ENCODE measurements at places on chromosomes 5 and 9. TPM values are rescaled to one million over a fixed set of nuclear protein-coding genes. Genes with fewer than 3 reads are reported as not detected.
A peak's percentile ranks its signal among the peaks of the same experiment; 100 is the strongest.

DNA sequence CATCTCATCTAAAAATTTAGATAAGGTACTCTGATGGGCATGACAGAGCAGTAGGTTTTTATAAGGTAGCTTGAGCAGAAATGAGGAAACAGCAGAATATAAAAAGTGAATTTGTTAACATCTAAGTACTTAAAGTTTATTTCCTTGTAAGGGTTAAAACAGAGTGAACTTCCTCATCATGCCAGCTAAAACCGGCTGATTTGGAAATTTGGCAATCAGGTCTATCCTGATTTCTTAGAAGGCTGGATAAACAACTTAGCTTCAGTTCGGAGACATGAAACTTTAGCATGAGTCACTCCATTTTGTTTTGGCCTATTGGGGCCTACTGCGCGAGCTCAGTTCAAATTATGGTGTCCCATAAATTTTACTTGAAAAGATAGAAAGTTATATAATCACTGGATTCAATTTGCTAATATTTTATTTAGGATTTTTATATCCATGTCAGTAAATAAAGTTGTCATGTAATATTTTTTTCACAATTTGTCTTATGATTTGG, 241.6 kb upstream of the RORB start:
- no peaks in the 10 kb centered on the region for H3K4me1 ChIP-seq
- no peak overlapping the region for H3K4me3 ChIP-seq
- no peaks in the 10 kb centered on the region for H3K36me3 ChIP-seq
- no peak for DNase-seq
- no peak overlapping the region for H3K27ac ChIP-seq
- H3K27me3 ChIP-seq: no peaks in the 10 kb centered on the region

GRCh38 chr9:95415158-95415557, 97.6 kb upstream of the FANCC start:
- H3K4me1 ChIP-seq: no peaks in the 10 kb centered on the region
- no peaks in the 10 kb centered on the region for H3K27me3 ChIP-seq
- no peak overlapping the region for H3K27ac ChIP-seq
- no peaks in the 10 kb centered on the region for H3K36me3 ChIP-seq
- DNase-seq: no peak
- no peak overlapping the region for H3K4me3 ChIP-seq

Gene RANBP17
- total RNA-seq: 15.4 TPM

GRCh38 chr5:72605632-72606031, 98.4 kb upstream of the ZNF366 start:
- no peak overlapping the region for H3K4me3 ChIP-seq
- H3K27ac ChIP-seq: no peak overlapping the region
- H3K36me3 ChIP-seq: no peaks in the 10 kb centered on the region

DNA sequence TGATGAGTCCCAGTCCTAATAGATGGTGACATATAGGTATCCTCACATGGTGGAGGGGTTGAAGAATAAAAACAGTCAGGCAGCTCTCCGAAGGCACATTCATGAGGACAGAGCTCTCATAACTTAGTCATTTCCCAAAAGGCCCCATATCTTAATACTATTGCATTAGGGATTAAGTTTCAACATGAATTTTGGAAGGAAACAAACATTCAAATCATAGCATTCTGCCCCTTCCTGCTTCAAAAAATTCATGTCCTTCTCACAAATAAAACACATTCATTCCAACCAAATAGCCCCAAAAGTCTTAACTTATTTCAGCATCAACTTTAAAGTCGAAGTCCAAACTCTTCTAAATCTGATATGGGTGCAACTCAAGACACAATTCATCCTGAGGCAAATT, 277.2 kb upstream of the NR4A3 start:
- no peak overlapping the region for H3K4me3 ChIP-seq
- no peak for DNase-seq
- no peak overlapping the region for H3K27ac ChIP-seq
- no peaks in the 10 kb centered on the region for H3K4me1 ChIP-seq
- no peaks in the 10 kb centered on the region for H3K27me3 ChIP-seq

DNA sequence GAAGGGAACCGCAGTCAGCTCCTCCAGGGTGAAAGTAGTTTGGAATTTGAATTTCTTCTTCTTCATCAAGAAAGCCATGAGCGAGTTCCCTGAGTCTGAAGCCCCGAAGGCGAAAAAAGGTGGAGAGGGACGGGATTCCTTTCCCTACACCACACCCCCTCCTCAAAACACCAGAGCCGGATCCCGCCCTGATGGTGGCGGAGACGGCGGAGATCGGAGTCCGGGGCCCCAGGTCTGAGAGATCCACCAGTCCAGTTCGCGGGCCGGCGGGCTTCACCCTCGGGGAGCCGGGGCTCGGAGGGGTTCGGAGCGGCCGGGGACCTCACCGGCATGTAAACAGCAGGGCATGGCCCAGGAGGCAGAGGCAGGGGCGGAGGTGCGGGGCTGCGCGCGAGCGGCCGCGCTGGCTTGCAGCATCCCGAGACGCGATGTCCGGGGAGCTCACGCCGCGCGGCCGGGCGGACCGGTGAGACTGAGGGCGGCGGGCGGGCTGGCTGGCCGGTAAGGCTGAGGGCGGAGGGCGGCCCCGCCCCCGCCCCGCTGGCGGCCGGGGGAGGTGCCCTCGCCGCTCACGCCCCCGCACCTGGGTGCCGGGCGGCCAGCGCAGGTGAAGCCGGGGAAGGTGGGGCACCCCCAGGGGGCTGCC, 606 bp downstream of the EEIG1 start:
- no peaks in the 10 kb centered on the region for H3K36me3 ChIP-seq
- peak overlapping the region; percentile 80 for H3K4me3 ChIP-seq
- no peaks in the 10 kb centered on the region for H3K27me3 ChIP-seq

DNA sequence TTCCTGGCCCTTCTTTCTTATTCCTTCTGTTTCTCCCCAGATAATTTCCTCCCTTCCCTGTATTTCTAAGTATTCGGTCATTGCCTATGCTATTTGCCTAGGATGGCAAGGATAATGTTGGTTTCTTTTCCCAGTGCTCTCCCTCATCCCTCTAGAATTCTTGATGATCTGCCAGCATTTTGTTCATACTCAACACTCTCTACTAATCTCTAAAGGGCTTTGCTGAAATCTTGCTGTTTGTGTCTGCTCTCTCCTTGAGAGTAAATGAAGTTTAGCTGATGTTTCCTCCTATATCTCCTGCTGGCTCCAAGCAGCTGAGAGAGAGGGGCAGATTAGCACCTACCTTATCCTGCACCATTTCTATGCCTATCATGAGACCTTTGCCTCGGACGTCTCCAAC, 38.1 kb downstream of the AGXT2 start:
- no peak overlapping the region for H3K4me3 ChIP-seq

GRCh38 chr5:157025093-157025698, 33.7 kb downstream of the HAVCR1 start:
- no peak for DNase-seq
- H3K27me3 ChIP-seq: no peaks in the 10 kb centered on the region
- H3K36me3 ChIP-seq: no peaks in the 10 kb centered on the region
- H3K4me3 ChIP-seq: no peak overlapping the region

GRCh38 chr9:99826579-99826978, 4.9 kb downstream of the NR4A3 start:
- peaks cover 9% of the 10 kb centered on the region for H3K4me1 ChIP-seq
- no peak for DNase-seq
- no peaks in the 10 kb centered on the region for H3K36me3 ChIP-seq
- H3K27ac ChIP-seq: no peak overlapping the region
- H3K4me3 ChIP-seq: no peak overlapping the region

- no peak overlapping the region for H3K27ac ChIP-seq
- no peak overlapping the region for H3K4me3 ChIP-seq
- H3K27me3 ChIP-seq: no peaks in the 10 kb centered on the region
- H3K36me3 ChIP-seq: no peaks in the 10 kb centered on the region
Observed at GRCh38 chr5:137615171-137615775, 116.1 kb upstream of the SPOCK1 start.

Gene TAF11L5
- not detected for total RNA-seq

Gene TMEM215
- total RNA-seq: not detected

Gene SLC36A3
- not detected for total RNA-seq

DNA sequence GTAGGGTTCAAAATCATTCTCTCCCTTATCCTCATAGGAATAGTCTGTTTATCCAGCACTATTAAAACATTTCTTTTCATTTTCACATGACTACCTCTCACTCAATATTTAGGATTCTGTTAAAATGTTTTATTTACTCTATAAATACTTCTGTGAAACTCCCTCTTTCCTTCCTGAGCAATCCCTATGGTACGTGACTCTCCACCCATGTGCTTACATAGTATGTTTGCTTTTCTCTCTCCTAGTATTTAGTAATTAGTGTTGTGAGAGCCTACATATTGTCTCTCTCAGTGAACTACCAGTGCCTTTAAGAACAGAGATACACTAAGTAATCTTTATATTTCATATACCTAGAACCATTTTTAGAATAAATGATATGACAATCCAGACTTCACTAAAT, 46.0 kb downstream of the PTPRD start:
- no peak overlapping the region for H3K4me3 ChIP-seq
- H3K27ac ChIP-seq: no peak overlapping the region
- no peaks in the 10 kb centered on the region for H3K4me1 ChIP-seq
- DNase-seq: no peak
- H3K27me3 ChIP-seq: no peaks in the 10 kb centered on the region
- no peaks in the 10 kb centered on the region for H3K36me3 ChIP-seq

Gene LRRC70
- 3.6 TPM for total RNA-seq

DNA sequence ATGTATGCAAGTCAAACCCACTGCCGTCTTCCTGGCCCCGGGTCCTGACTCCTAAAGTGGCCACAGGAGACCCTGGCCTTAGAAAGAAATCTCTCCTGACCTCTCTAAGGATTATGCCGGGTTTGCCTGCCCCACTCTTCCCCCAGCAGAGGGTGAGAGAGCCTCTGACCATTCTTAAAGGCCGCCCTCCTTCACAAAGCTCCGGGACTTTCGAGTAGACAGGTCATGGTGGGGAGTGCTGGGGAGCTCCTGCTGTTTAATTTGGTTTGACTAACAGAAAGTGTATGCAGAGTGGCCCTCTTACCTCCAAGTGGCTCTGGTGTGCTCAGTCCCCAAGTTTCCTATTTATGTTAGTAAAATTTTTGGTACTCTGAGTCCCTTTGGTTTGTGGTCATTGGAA, 111.8 kb downstream of the LRRC70 start:
- no peaks in the 10 kb centered on the region for H3K4me1 ChIP-seq
- no peaks in the 10 kb centered on the region for H3K36me3 ChIP-seq
- H3K27me3 ChIP-seq: no peaks in the 10 kb centered on the region
- no peak for DNase-seq

DNA sequence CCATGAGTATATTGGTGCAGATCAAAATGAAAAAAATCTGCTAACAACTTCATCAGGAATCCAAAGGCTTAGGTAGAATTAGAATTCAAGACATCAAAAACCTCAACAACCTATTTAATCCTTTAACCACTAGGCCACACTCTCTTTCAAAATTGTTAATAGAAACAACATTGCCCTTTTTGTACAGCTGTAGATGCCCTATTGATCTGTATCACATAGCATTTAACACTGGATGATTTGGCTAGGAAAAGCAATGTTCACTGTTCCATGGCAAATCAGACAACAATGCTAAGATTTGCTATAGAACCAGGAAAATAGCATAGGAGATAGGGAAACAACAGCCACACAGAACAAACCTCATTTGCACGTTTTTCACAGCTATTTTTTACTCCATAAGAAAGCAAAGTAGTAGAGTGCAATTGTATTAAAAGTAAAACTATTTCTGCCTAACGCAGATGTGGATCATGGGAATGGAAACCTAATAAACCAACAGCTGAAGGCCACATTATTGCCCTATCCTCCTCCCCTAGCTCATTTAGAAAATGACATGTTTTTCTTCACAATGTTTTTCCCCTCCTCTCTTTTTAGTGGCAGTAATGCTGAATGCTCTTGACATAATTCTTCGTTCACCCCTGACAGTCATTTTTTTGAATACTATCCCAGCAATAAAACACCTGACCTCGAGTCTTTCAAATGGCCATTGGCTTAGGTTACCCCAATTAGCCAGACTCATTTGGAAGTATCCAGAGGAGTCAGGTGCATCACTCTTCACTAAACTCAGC, 373.0 kb upstream of the CCNH start:
- DNase-seq: no peak
- H3K36me3 ChIP-seq: no peaks in the 10 kb centered on the region
- H3K4me3 ChIP-seq: no peak overlapping the region
- peaks cover 3% of the 10 kb centered on the region for H3K27me3 ChIP-seq
- no peaks in the 10 kb centered on the region for H3K4me1 ChIP-seq
- H3K27ac ChIP-seq: no peak overlapping the region

Gene PCDHGB4
- total RNA-seq: 6.1 TPM

GRCh38 chr9:69213647-69214046, 39.6 kb downstream of the TJP2 start:
- no peaks in the 10 kb centered on the region for H3K36me3 ChIP-seq
- H3K4me3 ChIP-seq: no peak overlapping the region

DNA sequence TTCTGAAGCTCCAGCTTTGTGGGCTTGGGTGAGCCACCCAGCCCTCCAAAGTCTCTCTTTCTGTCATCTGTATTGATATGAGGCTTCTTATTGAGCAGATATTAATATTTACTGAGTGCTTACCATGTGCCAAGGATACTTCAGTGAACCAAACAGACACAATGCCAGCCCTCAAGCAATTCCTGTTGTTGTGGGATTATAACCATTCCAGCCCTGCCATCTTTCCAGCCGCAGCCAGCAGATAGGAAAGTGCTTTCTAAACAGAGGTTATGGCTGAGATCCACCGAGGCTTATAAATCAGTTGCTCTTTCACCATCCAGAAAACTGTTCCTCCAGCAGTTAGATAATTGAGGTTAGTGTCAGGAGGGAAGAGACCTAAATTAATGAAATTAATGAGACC, 137.7 kb upstream of the ALDH1B1 start:
- H3K27me3 ChIP-seq: no peaks in the 10 kb centered on the region
- no peaks in the 10 kb centered on the region for H3K36me3 ChIP-seq
- H3K4me3 ChIP-seq: no peak overlapping the region
- H3K27ac ChIP-seq: no peak overlapping the region
- DNase-seq: no peak
- no peaks in the 10 kb centered on the region for H3K4me1 ChIP-seq

Gene ALDH1A1
- total RNA-seq: 191 TPM

- DNase-seq: no peak
- no peak overlapping the region for H3K27ac ChIP-seq
- no peaks in the 10 kb centered on the region for H3K27me3 ChIP-seq
- H3K4me1 ChIP-seq: no peaks in the 10 kb centered on the region
- no peaks in the 10 kb centered on the region for H3K36me3 ChIP-seq
Observed at GRCh38 chr9:69601698-69602097, 70.5 kb downstream of the APBA1 start.

Gene SLC45A2
- 0.22 TPM for total RNA-seq
